ENCODE measurements at places on chromosomes 7 and 10.

- no peak for DNase-seq
Observed at GRCh38 chr7:69568266-69568665, 30.0 kb upstream of the AUTS2 start.

- DNase-seq: no peak
Observed at GRCh38 chr7:68440866-68441265, 1157.4 kb upstream of the AUTS2 start.

- no peak for DNase-seq
Observed at GRCh38 chr10:129877773-129878371, 86.2 kb downstream of the EBF3 start.

DNA sequence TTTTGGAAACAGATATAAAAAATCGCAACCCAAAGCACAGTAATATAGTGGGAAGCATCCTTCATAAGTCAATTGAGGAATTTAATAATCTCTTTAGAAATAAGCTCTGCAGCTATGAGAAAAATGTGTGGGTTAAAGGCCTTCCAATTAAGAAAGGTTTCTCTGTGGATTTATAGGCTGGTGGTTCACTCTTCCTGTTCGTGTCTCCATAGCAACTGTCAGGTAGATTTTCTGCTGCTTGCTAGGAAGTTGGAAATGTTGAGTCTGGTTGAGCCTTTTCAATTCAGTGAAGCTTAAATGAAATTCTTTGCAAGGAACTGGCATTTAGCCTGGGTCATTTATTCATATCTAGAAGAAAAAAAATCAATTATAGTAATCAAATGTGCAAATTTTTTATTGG, 652.8 kb upstream of the CELF2 start:
- no peak for DNase-seq

- DNase-seq: no peak
Observed at GRCh38 chr10:45432113-45432512, 58.1 kb downstream of the ALOX5 start.

DNA sequence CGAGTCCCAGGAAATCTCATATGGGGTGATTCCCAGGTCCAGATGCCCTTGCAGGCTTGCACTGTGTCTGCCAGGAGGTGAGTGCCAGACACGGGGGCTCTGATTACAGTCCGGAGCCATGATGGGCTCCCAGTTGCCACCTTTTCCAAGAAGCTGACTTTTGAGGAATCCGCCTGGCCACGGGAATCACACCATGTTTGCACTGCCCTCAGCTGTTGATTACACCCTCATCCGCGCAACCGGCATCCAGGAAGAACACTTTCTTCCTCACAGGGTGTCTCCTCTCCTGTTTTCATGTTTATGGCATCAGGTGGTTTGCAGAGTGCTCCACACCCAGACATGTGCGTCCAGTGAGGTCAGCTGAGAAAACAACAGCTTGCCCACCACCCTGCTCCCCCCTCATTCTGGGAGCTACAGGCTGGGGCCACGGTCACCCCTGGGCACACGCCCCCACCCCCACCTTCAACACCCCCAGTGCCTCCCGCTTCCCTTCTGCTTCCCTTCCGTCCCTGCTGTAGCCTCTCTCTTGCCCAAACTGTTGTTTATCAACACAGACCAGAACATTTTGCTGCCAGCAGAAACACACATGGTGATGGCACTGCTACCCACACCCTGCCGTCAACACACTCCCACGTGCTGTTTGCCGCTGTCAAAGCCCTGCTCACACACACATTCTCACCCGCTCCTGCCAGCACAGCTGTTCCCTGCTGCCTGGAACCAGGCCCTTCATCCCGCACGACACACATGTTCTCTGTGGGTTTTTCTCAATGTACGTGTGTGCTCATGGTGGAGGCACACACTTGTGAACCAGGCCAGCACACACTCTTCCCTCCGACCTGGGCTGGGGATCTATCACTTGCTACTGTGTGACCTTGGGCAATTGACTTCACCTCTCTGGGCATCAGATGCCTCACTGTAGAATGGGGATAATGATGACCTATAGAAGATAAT, 35.8 kb downstream of the DDIT4 start:
- no peak for DNase-seq

DNA sequence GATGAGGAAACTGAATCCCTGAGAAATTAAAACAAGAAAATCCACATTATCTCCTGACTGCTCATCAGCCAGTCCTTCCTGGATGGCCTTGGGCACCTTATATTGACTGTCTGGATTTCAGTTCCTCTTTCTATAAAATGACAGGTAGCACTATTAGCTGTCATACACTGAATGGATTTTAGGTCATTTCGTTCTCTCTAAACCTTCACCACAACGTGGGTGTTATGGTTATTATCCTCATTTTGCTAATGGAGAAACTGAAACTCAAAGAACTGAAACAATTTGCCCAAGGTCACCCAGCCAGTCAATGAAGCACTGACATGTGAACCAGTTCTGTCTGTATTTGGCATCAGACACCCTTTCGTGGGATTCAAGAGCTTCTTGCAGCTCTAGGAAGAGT, 193.8 kb downstream of the CYP26A1 start:
- DNase-seq: no peak

GRCh38 chr7:26497801-26498596, 206.3 kb downstream of the SNX10 start:
- DNase-seq: no peak

GRCh38 chr10:29068302-29068701, 220.6 kb upstream of the LYZL1 start:
- DNase-seq: no peak

- DNase-seq: no peak
Observed at GRCh38 chr7:71343039-71343438, 211.1 kb downstream of the GALNT17 start.

All from breast epithelium (tissue), 4 donors.